PC-3 (cell line): ENCODE measurements at places on chromosomes 7 and 10.
A peak's percentile ranks its signal among the peaks of the same experiment; 100 is the strongest.

DNA sequence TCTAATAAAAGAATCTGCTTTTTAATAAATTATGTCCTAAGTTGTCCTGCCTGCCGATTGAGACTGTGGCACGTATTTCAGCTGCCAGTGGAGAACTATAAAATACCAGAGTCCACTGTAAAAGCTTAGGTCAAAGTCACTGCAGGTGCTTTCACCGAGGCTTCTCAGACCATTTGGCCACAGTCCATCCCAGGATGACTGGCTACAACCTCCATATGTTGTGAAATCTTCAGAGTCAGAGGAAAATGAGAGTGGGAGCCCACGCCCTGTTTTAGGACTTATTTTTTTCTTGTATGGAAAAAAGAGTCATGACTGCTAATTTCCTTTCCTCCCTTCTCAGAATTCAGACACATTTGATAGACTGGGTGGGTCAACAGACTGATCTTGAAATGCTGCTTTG, 182.9 kb downstream of the ANK3 start:
- DNase-seq = peak; percentile 74
- H3K27me3 ChIP-seq = no peaks in the 10 kb centered on the region
- H3K4me3 ChIP-seq = no peak overlapping the region
- no peaks in the 10 kb centered on the region for H3K36me3 ChIP-seq
- no peak overlapping the region for H3K27ac ChIP-seq

DNA sequence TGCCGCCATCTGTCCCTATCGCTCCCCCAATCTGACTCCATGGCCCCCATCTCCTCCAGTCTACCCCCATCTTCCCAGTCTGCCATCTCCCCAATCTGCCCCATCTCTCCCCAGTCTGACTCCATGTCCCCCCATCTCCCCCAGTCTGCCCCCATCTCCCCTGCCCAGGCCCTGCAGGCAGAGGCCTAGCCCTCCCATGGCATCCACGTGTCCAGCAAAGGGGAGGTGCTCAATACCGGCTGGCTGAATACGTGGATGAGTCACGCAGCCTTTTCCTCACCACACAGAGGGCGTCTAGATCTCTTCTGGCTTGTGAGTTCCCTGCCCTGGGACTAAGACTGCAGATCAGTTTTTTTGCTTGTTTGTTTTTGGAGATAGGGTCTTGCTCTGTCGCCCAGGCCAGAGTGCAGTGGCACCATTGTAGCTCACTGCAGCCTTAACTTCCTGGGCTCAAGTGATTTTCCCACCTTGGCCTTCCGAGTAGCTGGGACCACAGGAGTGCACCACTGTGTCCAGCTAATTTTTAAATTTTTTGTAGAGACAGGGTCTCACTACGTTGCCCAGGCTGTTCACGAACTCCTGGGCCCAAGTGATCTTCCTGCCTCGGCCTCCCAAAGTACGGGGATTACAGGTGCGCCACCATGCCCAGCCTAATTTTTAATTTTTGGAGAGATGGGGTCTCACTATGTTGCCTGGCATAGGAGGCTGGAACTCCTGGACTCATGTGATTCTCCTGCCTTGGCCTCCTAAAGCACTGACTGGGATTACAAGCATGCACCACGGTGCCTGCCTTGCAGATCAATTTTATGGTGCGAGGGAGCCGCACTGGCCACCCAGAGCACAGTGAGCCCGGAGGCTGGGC, 15.3 kb upstream of the GPR146 start:
- peaks cover 5% of the 10 kb centered on the region; the same call in 1 of the 2 replicates for H3K36me3 ChIP-seq
- peaks cover 14% of the 10 kb centered on the region for H3K4me1 ChIP-seq
- H3K27ac ChIP-seq = peak overlapping the region; percentile 85
- peak overlapping the region; percentile 96; the same call in 1 of the 2 replicates for H3K4me3 ChIP-seq
- H3K27me3 ChIP-seq = no peaks in the 10 kb centered on the region

DNA sequence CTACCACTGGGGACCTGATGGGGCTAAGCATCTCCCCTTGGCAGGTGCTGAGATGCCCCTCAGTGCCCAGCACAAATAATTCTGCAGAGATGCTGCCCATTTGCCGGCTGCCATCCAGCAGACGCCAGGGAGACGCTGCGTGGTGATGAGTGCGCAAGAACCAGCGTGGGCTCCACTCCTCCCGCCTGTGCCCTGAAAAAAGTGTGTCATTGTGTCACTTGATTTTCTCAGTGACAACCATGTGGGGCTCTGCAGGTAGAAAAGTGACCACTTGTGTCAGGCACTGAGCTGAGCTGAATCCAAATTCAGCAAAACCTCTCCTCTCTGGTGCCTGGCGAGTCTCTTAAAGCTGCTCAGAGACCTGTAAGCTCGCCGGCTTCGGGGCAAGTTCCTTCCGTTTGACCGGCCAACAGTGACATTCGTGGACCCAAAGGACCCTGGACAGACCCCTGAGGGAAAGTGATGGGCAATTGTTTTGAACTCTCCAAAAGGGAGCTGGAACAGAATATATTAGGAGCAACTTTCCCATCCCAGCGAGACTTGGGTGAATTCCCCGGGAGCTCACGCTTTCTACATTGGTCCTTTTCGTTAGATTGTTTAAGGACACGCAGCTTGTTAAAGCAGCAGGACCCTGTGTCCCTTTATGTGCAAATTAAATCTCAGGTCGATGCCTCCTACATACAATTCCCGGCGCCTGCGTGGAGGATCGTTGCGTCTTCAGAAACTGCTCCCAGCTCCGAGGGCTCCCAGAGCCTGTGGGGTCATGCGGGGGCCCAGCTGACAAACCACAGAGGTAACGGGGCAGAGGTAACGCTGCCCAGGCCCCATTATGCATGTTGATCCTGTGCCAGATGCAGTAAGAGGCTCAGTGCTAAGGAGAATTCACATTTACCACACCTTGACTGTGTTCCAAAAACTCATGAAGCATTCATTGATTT, 332.7 kb downstream of the ADARB2 start:
- H3K36me3 ChIP-seq = no peaks in the 10 kb centered on the region
- H3K4me3 ChIP-seq = no peak overlapping the region
- no peak for DNase-seq
- no peaks in the 10 kb centered on the region for H3K27me3 ChIP-seq
- no peak overlapping the region for H3K27ac ChIP-seq
- H3K4me1 ChIP-seq = no peaks in the 10 kb centered on the region

DNA sequence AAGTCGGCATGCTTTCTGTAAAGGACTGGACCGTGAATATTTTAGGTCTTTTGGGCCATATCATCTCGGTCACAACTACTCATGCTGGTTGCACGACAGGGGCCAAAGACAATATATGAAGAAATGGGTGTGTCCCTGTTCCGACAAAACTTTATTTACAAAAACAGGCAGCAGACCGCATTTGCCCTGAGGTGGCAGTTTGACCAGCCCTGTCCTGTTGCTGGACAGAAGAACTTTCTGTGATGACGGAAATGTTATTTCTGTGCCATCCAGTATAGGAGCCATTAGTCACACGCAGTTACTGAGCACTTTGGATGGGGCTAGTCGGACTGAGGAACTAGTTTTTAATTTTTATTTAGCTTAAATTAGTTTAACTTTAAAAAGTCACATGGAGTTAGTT, 112.8 kb upstream of the CARD11 start:
- peak; percentile 78 for DNase-seq
- no peak overlapping the region for H3K4me3 ChIP-seq
- no peaks in the 10 kb centered on the region for H3K36me3 ChIP-seq
- H3K27me3 ChIP-seq = no peaks in the 10 kb centered on the region

DNA sequence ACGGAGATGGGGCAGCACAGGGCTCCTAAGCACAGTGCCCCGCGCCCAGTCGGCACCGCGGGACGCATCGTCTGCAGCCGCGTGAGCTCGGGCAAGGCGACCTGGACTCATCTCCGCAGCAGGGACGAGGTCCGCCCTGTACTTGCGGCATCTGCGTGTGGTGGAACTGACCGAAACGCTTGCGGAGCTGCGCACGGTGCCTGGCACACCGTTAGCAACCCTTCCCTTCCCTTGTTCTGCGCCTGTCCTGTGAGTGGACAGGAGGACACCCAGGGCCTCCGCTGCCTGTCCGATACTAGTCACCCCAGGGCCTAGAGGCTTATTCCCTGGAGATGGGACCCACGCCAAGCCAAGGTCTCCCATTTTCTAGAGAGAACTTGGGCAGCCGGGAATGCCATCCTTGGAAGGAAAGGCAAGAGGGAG, 98.5 kb downstream of the WDR11 start:
- H3K4me1 ChIP-seq = no peaks in the 10 kb centered on the region
- no peak for DNase-seq
- H3K27me3 ChIP-seq = peaks cover 26% of the 10 kb centered on the region
- H3K4me3 ChIP-seq = no peak overlapping the region
- H3K27ac ChIP-seq = no peak overlapping the region

DNA sequence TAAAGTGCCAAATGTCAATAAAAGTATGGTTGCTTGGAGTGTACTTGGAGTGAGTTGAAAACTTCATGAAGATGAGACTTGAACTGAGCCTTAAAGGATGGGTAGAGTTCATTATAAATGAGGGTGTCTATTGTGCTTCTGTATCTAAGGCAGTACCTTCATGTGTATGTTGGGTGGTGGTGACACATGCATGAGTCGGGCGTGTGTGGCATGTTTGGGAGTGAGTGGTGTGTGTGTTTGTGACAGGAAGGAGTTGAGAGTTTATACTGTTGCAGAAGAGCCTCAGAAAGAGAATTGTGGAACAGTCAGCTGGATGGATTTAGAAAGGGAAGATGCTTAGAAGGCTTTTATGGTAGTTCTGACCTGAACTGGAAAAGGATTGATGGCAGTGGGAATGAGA, 6.0 kb upstream of the ZRANB1 start:
- H3K36me3 ChIP-seq = no peaks in the 10 kb centered on the region
- peak; percentile 40 for DNase-seq
- no peak overlapping the region for H3K27ac ChIP-seq
- H3K27me3 ChIP-seq = no peaks in the 10 kb centered on the region
- no peak overlapping the region for H3K4me3 ChIP-seq
- no peaks in the 10 kb centered on the region for H3K4me1 ChIP-seq

DNA sequence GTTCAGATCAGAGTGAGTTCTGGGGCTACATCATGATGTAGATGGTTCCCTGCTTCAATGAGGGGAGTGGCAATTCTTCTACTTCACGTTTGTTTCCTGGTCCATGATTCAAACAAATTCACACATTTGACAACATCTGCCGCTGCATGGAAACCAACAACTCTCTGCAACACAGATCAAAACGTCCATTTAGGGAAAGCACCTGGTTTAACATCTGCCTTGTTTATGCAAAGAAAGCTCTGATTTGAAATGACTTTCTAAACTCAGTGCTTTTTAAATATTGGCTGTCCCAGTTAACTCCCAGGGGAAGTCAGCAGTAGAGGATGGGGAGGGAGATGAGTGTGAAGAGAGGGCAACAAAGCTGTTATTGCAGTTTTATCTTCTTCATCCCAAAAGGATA, 93.8 kb downstream of the GAD2 start:
- no peak overlapping the region for H3K27ac ChIP-seq
- peaks cover 54% of the 10 kb centered on the region for H3K27me3 ChIP-seq
- H3K4me1 ChIP-seq = no peaks in the 10 kb centered on the region
- no peak for DNase-seq
- H3K4me3 ChIP-seq = no peak overlapping the region
- H3K36me3 ChIP-seq = no peaks in the 10 kb centered on the region
